MCF 10A (cell line): ENCODE measurements at places on chromosomes 7 and 10. TPM values are rescaled to one million over a fixed set of nuclear protein-coding genes. Genes with fewer than 3 reads are reported as not detected.

The ODAD2 gene
- 0.28 and 1.3 TPM in 2 replicates for total RNA-seq

The MMP21 gene
- not detected in 2 replicates for total RNA-seq

The UPF2 gene
- 24.3 and 24.7 TPM in 2 replicates for total RNA-seq

The CYP3A4 gene
- not detected in 2 replicates for total RNA-seq

The OR2A14 gene
- total RNA-seq: not detected in 2 replicates

The RSU1 gene
- 50.5 and 54.4 TPM in 2 replicates for total RNA-seq

The NUTM2B gene
- total RNA-seq: 0.49 and 0.88 TPM in 2 replicates

The CDHR1 gene
- not detected in 2 replicates for total RNA-seq

The OPALIN gene
- total RNA-seq: not detected in 2 replicates

The SPDYE6 gene
- not detected in 2 replicates for total RNA-seq

The PKD2L1 gene
- not detected in 2 replicates for total RNA-seq

The C10orf53 gene
- total RNA-seq: not detected in 2 replicates

The GBX1 gene
- total RNA-seq: not detected in 2 replicates

The VPS26A gene
- 63.7 and 80.9 TPM in 2 replicates for total RNA-seq

The ANKRD26 gene
- 6.5 and 7.3 TPM in 2 replicates for total RNA-seq

The ITIH5 gene
- not detected in 2 replicates for total RNA-seq

The PTPRN2 gene
- total RNA-seq: 4.0 and 4.5 TPM in 2 replicates

The OR2A5 gene
- not detected in 2 replicates for total RNA-seq

The PYROXD2 gene
- 4.0 and 7.9 TPM in 2 replicates for total RNA-seq

The TSPAN14 gene
- total RNA-seq: 46.9 and 53.7 TPM in 2 replicates

The ATRNL1 gene
- total RNA-seq: not detected in 2 replicates

The CDNF gene
- 1.9 and 2.9 TPM in 2 replicates for total RNA-seq

The C10orf62 gene
- total RNA-seq: 0.26 TPM in 1 of 2 replicates, not detected in the other

The TMEM176A gene
- not detected in 2 replicates for total RNA-seq

The RTKN2 gene
- 1.6 and 2.6 TPM in 2 replicates for total RNA-seq

The GPR26 gene
- not detected in 2 replicates for total RNA-seq

The PRF1 gene
- not detected in 2 replicates for total RNA-seq

The HMX2 gene
- not detected in 2 replicates for total RNA-seq

The HGF gene
- total RNA-seq: not detected in 2 replicates

The CALU gene
- total RNA-seq: 147 and 184 TPM in 2 replicates

The TWNK gene
- 19.1 and 27.9 TPM in 2 replicates for total RNA-seq
